ENCODE measurements at places on chromosomes 5 and 9.

DNA sequence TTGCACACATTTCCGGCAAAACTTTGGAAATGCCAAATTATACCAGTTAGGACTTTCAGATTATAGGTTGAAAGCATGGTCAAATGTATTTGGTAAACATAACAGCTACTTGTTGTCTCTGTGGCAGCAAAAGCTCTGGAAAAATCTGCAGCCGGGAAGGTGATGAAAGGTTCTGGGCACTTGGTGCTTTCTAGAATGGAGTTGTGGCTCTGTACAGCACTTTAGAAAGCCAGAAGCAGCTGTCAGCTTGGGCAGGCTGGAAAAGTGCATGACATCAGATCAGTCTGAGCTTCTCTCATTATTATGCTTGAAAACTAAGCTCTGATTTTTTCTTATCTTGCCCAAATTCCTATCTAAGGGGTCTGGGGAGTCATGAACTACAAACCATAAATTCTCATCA lies 118.6 kb upstream of the MAST4 start:
- DNase-seq = no peak

GRCh38 chr5:173498739-173499470 lies 117.5 kb downstream of the BOD1 start:
- DNase-seq = peak; percentile 5

DNA sequence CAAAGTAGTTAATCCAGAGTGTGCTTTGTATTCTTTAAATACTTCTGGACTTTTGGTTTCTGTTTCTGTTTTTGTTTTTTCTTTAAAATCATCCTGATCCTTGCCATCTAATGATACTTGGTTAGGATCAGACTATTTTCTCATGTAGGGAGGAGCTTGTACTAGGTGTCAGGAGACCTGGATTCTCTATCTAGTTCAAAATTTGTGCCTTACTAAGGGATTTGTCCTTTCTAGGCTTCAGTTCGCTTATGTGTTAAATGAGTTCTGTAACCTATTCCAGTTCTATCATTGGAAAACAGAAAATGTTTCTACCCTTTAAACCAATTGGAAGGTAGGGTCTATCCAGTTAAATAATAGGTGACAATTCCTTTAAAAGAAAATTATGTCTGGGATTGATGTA lies 3.3 kb upstream of the MEF2C start:
- DNase-seq = no peak

DNA sequence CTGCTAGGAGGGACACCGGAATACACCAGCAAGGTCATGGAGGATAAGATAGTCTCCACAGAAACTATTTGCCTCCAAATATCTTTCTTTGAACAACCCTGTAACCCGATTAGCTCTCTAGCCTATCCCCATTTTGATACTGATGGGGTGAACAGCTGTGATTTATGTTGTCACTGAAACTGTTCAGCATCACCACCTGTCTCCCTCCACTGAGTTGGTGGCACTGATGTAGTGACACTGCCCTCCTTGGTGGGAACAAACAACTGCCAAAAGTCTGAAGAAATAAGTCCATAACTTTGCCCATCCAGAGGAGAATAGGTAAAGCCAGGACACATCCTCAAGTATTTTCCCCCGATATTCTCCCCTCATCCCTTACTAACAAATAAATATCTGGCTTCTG lies 24.3 kb upstream of the KCNV2 start:
- DNase-seq = no peak

GRCh38 chr5:169431386-169431785 lies 130.4 kb upstream of the SLIT3 start:
- DNase-seq = no peak

DNA sequence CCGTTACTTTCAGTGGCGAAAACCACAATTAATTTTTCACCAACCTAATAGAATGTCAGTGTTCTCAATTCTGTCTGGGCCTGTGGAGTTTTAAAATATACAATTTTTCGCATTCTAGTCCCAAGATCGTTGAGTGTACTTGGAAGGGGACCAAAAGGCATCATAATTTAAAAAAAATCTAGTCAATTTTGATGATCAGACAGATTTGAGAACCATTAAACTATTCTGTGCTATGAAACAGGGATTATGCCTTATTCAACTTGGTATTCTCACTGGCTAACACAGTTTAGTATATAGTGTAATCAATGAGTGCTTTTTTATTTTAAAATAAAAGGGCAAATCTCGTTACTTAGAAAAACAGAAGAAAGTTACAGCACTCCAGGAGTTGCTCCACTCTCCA lies 61.5 kb upstream of the TNFSF15 start:
- no peak for DNase-seq

DNA sequence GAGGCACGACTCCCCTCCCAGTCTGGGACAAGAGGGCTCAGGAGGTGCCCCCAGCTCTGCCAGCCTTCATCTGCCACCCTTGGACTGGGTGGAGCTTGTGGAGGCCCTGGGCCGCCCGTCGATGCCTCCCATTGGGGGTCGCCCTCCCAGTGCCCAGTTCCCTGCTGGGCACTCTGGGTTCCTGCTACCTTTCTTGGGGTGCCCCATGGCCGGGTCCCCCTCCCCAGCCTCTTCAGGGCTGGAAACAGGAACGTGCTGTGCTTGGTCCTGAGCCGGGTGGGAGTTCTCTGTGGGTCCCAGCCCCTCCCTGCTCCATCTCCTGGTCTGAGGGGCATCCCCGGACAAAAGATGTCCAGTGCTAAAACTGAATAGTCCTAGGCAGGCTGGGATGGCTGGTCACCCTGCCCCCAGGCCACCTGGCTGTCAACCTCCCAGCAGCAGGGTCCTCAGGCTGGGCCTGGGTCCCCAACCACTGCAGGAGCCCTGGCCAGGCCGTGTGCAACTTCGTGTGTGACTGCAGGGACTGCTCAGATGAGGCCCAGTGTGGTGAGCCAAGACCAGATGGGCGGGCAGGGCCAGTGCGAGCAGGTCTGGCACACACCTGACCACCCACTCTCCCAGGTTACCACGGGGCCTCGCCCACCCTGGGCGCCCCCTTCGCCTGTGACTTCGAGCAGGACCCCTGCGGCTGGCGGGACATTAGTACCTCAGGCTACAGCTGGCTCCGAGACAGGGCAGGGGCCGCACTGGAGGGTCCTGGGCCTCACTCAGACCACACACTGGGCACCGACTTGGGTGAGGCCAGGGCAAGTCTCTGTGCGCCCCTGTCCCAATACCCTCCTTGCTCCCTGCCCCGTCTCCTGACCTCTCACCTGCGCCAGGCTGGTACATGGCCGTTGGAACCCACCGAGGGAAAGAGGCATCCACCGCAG lies 784 bp downstream of the MAMDC4 start:
- DNase-seq = no peak

GRCh38 chr5:9771079-9771478 lies 140.9 kb upstream of the TAS2R1 start:
- no peak for DNase-seq

GRCh38 chr5:160029540-160030139 lies 20.7 kb downstream of the TTC1 start:
- DNase-seq = no peak

GRCh38 chr5:14405706-14406553 lies 175.7 kb upstream of the OTULINL start:
- DNase-seq = no peak

- no peak for DNase-seq
These were observed 234.4 kb upstream of the VLDLR start for GRCh38 chr9:2387166-2387565.

- DNase-seq = no peak
These were observed 3.1 kb upstream of the BARX1 start for GRCh38 chr9:93958121-93958818.

DNA sequence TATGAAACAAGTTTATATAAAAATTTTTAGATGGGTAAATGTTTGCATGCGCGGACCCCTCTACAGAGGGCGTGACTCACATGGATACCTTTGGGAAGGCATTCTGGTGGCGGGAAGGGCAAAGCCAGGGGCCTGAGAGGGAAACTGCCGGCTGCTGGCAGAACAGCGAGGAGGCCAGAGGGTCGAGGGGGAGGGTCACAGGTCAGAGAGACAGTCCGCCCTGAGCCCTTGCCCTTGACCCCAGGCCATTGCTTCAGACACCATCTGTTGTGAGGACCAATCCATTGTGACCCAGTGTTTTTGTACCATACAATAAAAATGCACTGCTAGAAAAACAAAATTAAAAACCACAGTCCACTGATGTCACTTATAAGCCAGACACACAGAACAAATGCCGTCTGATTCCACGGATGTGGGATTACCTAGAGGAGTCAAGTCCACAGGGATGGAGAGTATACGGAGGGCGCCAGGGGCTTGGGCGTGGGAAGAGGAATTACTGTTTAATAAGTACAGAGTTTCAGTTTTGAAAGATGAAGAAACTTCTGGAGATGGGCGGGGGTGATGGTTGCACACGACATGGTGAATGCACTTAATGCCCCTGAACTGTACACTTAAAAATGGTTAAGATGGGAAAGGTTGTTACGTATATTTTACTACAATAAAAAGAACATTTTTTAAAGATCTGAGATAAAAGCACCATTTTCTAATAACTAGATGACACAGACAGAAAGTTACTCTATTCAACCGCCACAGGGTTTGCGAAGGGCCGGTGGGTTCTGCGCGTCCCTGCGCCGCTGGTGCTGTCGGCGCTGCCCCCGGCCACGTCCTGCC lies 12.0 kb downstream of the BTNL9 start:
- DNase-seq = no peak

DNA sequence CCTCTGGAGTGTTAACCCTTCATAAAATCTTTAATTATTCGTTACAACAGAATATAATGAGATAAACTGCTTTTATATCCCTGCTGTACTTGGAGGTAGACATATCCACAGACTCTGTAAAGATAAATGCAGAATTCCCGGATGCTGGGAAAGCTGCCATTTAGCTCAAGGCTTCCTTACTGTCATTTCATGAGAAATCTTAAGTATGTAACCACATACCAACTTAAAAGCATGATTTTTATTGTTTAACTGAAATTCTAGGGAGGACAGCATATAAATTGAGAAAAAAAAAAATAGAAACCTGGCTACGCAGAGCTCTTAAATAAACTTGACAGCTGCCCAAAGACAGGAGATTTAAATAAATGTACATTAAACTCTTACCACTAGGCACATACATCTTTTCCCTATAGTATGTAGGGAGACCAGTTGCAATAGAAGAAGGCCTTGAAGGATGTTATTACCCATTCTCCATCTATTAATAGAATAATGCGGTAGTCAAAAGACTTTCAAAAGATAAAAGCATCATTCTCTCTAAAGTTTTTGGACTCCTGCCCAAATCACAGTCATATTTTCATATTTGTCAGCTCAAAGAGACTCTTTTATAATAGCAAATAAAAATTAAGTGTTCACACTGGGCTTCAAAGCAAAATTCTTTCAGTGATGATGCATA lies 373.8 kb downstream of the NDUFS4 start:
- no peak for DNase-seq

DNA sequence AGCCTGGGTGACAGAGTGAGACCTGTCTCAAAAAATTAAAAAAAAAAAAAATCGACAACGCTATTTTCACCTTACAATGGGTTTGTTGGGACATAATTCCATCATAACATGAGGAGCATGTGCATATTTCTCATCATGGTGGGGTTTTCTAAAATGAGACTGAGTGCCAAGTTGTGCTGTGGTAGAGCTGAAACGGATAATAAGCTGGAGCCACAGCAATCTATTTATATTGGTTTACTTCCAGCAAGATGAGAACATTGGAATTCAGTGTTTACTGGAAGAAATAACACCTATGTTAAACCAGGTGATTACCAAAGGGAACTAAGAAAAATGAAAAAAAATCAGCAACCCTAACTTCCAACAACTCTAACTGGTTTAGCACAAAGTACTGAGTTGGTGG lies 102.3 kb upstream of the IL6ST start:
- no peak for DNase-seq

- DNase-seq = no peak
These were observed 22.7 kb upstream of the SVEP1 start for GRCh38 chr9:110602281-110602680.

GRCh38 chr5:164680812-164681520 lies 1175.5 kb downstream of the MAT2B start:
- DNase-seq = no peak

GRCh38 chr5:172223901-172224873 lies 30.2 kb downstream of the EFCAB9 start:
- no peak for DNase-seq

DNA sequence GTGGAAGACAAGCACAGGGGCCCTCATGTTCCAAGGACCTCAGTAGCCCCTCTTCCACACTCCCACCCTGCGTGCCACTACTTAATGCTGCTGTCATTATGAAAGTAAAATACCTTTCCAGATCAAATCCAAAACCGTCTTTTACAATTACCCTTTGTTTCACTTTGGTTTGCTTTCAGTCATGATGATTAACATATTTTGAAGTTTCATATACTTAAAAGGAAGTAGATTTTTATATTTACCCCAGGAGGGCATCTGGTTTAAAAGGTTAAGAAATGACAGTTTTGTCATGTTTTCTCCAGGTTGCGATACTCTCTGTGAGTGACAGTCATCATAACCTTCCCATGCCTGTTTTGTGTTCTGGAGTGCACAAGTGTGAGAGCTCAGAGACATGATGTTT lies 13.5 kb upstream of the MAP1B start:
- no peak for DNase-seq

DNA sequence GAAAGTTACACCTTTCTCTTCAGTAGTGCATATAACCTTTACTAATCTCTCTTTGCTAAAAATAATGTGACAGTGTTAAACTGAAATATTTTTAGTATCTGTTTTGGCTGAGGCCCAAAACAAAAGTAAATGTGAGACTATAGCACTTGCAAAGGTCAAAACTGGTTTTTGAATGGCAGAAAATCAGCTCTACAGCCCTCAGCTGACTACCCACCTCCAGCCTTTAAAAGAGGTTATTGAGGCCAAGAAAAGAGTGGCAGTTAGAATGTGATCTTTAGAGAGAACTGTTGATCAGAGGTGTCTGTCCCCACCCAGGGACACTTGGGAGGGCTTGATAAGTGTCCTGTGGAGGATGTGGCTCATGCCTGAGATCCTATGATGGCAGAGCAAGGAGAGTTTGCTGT lies 30.9 kb downstream of the PRKACG start:
- no peak for DNase-seq

DNA sequence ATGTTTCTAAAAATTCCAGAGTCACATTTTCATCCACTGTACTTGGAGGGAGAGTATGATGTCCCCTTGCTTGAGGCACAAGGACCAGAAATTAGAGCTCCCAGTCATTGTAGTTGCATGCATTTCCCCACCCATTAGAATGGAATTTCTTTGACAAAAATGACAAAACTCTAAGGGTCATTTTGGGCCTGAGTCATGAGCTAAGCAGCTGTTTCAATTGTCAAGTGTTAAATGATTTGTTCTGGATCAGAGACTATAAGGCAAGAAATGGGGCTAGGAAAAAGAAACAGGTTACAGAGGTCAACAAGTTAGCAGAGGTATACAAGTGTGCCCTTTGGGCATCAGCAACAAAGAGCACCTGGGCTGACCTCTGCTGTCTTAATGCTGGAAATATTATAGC lies 131.2 kb upstream of the IQGAP2 start:
- no peak for DNase-seq

GRCh38 chr5:158783382-158783781 lies 316.3 kb downstream of the EBF1 start:
- DNase-seq = no peak

GRCh38 chr9:127525401-127526188 lies 74.3 kb downstream of the LRSAM1 start:
- DNase-seq = no peak
